ENCODE measurements at places on chromosomes 13 and 19. TPM values are rescaled to one million over a fixed set of nuclear protein-coding genes. Genes with fewer than 3 reads are reported as not detected.
A peak's percentile ranks its signal among the peaks of the same experiment; 100 is the strongest.

DNA sequence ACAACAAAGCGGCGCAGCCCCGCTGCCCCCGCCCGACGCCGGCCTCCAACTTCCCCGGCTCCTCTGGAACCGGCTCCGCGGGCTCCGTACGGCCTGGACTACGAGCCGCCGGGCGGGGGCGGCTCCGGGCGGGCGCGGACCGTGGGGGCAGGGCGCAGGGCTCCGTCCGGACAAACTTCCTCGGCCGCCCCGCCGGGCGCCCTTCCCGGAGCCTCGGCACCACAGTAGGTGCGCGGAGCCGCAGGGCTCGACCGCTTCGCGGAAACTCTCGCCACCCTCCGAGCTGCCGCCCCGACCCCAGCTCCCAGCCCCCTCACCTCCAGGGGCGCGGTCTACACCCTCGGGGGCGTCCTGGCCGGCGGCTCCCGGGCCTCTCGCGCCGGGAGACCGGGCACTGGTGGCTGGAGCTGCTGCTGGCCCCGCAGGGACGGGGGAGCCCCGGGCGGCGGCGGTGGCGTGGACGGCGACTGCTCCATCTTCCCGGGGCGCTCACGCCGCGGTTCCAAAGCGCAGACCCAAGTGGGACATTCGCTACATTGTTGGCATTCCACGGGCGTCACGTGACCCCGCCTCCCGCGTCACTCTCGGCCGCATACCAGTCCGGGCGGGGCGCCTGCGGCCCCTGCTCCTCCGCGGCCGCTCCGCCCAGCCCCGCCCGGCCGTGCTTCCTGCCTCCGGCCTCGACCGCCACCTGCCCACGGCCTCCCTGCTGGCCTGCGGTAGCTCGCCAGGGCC lies at the start of gene LATS2:
Gene LATS2 (minus strand): TSS at position 558 of the 735 bp plus-strand sequence. CDS start 15,560 bp downstream, outside the sequence.
- peak; percentile 97 for DNase-seq

DNA sequence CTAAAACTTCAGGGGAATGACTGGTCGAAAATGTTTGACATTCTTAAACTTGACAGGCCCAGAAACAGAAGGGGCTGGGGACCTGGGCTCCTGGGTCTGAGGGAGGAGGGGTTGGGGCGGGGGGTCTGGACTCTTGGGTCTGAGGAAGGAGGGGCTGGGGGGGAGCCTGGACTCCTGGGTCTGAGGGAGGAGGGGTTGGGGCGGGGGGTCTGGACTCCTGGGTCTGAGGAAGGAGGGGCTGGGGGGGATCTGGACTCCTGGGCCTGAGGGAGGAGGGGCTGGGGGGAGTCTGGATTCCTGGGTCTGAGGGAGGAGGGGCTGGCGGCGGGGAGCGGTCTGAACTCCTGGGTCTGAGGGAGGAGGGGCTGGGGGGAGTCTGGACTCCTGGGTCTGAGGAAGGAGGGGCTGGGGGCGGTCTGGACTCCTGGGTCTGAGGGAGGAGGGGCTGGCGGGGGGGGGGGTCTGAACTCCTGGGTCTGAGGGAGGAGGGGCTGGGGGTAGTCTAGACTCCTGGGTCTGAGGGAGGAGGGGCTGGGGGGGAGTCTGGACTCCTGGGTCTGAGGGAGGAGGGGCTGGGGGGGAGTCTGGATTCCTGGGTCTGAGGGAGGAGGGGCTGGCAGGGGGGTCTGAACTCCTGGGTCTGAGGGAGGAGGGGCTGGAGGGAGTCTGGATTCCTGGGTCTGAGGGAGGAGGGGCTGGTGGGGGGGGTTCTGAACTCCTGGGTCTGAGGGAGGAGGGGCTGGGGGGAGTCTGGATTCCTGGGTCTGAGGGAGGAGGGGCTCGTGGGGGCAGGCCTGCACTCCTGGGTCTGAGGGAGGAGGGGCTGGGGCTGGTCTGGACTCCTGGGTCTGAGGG lies 5.5 kb upstream of the KLK6 start:
- DNase-seq, result no peak

B3GNT3 gene
- total RNA-seq, result 1.7 TPM

DNA sequence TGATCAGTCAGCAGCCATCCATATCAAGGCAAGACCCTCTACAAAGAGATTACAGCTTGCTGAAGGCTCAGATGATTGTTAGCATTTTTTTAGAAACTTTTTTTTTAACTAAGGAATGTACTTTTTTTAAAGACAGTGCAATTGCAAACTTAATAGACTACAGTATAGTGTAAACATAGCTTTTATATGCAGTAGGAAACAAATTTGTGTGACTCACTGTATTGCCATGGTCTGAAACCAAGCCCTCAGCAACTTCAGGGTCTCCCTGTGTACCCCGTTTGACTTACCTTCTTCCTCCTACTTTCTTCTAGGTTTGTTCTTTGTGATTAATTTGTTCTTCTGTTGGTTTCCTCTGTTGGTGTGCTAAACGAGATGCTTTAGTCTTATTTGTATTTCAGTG lies 93.0 kb upstream of the TEX29 start:
- no peak for DNase-seq

- DNase-seq, result no peak
Observed at GRCh38 chr19:41367848-41368301, 3.9 kb upstream of the B9D2 start.

GRCh38 chr13:110509478-110509926 lies 52.0 kb downstream of the RAB20 start:
- no peak for DNase-seq

SGTA gene
- total RNA-seq, result 97.4 TPM

DNA sequence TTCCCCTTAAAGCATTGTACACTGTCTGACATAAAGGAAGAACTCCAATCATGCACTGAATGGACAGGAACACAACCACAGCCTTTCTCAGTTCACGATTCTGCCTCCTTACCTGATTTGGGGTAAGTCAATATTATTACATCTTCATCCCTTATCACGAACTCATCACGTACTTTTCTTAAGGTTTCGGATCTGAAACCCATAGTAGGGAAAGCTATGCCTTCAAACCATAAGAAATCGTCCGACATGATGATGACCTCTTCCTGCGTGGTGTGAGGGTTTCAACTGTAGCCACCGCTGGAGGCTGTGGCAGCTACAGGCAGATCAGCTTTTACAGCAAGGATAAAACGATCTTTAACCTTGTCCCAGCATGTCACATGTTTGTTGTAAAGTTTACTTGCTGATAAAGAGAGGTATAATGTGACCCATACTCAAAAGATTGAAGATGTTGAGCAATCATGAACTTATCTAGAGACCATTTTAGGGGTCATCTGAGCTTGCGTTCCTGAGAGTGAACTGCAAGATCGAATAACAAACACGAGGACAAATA lies at the start of gene SULT2A1:
Gene SULT2A1 (minus strand): TSS at position 306 of the 550 bp plus-strand sequence. CDS start 58 bp downstream, at position 248.
- no peak for DNase-seq

CEACAM21 gene
- not detected for total RNA-seq

DNA sequence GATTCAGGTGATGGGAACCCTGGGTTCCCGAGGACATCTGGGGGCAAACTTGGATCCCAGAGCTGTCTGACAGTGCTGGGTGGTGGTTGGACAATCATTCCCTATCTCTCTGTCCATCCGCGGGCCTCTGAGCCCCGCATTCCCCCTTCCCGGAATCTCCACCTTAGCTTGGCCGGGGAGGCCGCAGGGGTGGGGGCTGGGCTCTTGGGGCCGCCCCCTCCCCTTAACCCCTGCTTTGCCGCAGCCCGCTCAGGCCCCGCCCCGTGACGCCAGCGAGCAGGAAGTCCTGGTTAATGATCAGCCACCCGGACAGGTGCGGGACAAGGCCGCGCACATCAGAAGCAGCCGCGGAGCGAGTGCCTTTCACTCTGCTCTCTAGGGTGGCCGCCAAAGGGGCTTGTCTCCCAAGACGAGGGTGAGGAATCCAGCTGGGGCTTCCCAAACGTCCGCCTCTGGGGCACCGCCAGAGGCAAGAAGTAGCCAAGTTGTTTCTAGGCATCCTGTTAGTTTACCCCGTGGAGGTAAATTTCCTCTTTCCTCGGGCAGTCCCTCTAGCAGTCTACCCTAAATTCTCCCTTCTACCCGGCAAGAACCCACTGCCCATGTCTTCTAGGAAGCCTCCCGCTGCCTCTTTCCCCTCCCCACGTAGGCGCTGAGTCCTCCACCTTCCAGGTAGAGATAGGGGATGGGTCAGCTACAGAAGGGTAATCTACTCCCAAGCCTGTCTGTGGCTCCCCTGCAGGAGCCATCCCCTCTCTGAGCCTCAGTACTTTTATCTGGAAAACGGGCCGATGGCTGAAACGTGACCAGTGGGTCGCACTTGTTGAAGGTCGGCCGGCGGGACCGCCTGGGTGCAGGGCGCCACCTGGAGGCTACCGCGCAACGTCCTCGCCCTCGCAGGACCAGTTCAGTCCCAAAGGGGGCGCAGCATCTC lies 3.0 kb downstream of the IRF2BP1 start:
- DNase-seq, result peak; percentile 98

- peak; percentile 65 for DNase-seq
Observed at GRCh38 chr19:57559008-57559403, 657 bp downstream of the ZNF550 start.

DNA sequence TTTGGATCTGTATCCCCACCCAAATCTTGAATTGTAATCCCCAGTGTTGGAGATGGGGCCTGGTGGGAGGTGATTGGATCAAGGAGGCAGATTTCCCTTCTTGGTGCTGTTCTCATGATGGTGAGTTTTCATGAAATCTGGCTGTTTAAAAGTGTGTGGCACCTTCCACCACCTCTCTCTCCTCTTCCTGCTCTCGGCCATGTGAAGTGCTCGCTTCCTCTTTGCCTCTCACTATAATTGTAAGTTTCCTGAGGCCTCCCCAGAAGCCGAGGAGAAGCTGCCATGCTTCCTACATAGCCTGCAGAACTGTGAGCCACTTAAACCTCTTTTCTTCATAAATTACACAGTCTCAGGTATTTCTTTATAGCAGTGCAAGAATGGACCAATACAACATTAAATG lies 15.7 kb downstream of the COMMD6 start:
- no peak for DNase-seq

GRCh38 chr13:27966641-27967202 lies 2.4 kb downstream of the CDX2 start:
- peak; percentile 84 for DNase-seq

- peak; percentile 91 for DNase-seq
Observed at GRCh38 chr19:51097166-51097738, 11.0 kb downstream of the CTU1 start.

GRCh38 chr19:28126135-28126898 lies 1086.6 kb downstream of the UQCRFS1 start:
- DNase-seq, result no peak

DNA sequence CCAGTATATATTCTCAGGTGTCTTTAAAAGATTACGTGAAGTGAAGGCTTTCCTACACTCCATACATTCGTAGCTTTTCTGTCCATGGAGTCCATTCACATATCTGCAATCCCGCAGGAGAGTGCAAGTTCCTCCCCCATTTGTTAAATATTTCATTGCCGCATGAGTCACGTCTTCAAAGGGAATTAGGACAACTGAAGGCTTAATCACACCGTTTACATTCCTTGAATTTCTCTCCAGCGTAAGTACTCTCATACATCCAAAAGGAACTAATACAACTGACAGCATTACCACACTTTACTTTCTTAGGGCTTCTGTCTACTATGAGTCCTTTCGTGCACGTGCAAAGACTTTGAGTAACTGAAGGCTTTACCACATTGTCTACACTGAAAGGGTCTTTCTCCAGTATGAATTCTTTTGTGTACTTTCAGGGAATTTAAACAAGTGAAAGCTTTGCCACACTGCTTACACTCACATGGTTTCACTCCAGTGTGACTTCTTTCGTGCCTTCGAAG lies 29.0 kb upstream of the ZNF564 start:
- no peak for DNase-seq

DNA sequence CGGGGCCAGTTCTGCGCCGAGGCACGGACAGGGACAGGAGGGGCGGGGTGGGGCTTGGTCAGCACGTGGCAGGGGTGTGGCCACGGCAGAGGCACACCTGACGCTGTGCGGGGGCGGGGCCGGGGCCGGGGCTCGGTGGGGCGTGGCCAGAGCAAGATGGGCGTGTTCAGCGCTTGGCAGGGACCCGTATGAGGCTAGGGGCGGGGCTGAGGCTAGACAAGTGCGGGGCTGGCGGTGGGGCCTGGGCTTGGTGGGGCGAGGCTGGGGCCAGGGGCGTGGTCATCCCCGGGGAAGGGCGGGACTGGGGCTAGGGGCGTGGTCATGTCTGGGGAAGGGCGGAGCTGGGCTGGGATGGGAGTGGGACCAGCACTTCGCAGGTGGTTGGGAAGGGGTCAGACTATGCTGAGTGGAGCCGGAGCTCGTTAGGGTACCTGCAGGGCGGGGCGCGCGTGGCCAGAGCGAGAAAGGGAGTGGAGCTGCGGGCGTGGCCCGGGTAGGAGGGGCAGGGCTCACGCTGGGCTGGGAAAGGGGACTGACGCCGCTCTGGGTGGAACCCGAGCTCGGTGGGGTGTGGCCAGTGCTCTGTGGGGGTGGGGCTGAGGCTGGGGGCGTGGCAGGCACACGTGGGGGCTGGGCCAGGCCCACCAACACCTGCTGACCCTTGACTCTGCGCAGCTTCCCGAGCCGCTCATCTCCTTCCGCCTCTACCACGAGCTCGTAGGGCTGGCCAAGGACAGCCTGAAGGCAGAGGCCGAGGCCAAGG lies 12.8 kb downstream of the POLR2E start:
- peak; percentile 100 for DNase-seq

DACH1 gene
- total RNA-seq, result 0.28 TPM

GRCh38 chr19:46480415-46480814 lies 9.1 kb upstream of the PNMA8A start:
- DNase-seq, result no peak

DNA sequence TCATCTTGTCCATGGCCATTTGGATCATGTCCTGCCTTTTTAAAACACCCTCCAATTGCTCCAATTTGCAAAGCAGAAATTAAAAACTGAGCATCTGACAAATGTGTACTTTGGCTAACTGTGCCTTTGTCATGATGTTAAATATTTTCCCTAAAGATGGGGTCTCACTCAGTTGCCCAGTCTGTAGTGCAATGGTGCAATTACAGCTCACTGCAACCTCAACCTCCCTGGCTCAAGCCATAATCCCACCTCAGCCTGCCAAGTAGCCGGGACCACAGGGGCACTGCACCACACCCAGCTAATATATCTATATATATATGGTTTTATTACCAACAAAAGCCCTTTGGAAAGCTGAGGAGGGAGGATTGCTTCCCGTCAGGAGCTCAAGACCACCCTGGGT lies 782.7 kb downstream of the UQCRFS1 start:
- DNase-seq, result no peak

THSD8 gene
- total RNA-seq, result not detected

- no peak for DNase-seq
Observed at GRCh38 chr13:59776924-59777690, 386.6 kb downstream of the DIAPH3 start.

NLRP4 gene
- not detected for total RNA-seq

DNA sequence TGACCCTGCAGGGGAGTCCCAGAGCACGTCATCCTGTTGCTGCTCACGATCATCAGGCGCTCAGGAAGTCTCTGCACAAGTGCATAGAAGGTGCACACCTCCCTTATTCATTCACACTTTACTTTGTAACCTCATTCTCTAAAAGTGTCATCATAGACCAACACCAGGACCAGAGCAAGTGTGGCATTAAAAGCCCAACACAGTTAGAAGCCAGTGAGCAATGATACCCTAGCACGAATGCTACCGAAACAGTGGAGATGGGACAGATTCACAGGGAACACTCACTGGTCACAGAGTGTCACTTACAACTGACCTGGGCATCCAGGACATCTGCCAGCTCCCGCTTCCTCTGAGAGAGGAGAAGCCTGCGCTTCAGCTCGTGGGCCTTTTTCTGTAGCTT lies 17.0 kb downstream of the HAUS8 start:
- no peak for DNase-seq

- DNase-seq, result no peak
Observed at GRCh38 chr19:5261156-5261890, 79.3 kb downstream of the PTPRS start.

All from H7 (cell line).